ENCODE measurements at places on chromosomes 1 and 21. TPM values are rescaled to one million over a fixed set of nuclear protein-coding genes. Genes with fewer than 3 reads are reported as not detected.

Gene PALMD
- not detected for total RNA-seq

Gene LCE1A
- not detected for total RNA-seq

Gene RNU1-1
- total RNA-seq, result 1,043 TPM

Gene SIKE1
- total RNA-seq, result 68.7 TPM

Gene LAMB3
- 0.70 TPM for total RNA-seq
